Stimulated activated CD4-positive, alpha-beta T cell treated with anti-CD3 and anti-CD28 coated beads, Interleukin-2, amount 100 ng/mL, for 4 hours (primary cell): ENCODE measurements at places on chromosomes 1 and 21.

GRCh38 chr1:15027515-15027986, 126.0 kb upstream of the TMEM51 start:
- no peak for DNase-seq

- no peak for DNase-seq
Observed at GRCh38 chr1:191671236-191671635, 487.0 kb upstream of the RGS18 start.

DNA sequence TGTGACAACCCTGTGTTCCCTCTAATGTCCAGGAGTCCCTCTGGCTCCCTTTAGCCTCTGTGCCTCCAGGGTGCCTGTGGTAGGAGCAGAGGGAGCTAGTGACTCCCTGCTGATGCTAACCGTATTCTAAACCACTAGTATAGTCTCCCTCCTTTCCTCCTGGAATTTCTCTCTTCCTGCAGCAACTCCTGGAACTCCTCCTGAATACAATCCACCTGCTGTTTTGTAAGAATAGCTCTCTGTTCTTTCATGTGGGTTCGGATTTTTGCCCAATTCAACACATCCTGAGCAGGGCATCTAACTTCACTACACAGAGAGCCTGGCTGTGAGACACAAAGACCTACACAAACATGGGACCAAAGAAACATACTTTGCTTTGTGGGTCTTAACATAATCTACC, 107.9 kb downstream of the RUNX1 start:
- DNase-seq: no peak

GRCh38 chr1:36790191-36790590, 244.1 kb downstream of the GRIK3 start:
- no peak for DNase-seq

GRCh38 chr1:61110554-61110953, 28.2 kb downstream of the NFIA start:
- no peak for DNase-seq

GRCh38 chr1:67710417-67710816, 25.4 kb downstream of the GADD45A start:
- no peak for DNase-seq

GRCh38 chr1:44842862-44843655, at the start of gene PTCH2:
PTCH2 (minus strand) TSS chr1:44843253; CDS start chr1:44842932, 321 bp downstream.
- no peak for DNase-seq

DNA sequence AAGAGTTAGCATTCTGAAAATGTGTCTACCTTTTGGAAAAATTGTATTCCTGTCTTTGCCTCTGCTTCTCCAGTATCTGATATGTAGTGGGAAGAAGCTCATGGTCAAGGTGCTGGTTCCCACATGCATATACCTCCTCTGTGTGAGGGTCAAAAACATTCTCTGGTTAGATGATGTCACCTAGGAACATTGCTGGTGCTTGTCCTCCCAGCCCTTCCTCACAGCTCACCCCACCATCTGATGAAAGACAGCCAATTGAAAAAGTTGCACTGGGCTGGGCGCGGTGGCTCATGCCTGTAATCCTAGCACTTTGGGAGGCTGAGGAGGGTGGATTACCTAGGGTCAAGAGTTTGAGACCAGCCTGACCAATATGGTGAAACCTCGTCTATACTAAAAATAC, 154.4 kb downstream of the NR5A2 start:
- DNase-seq: no peak

- no peak for DNase-seq
Observed at GRCh38 chr1:108009603-108010195, 44.7 kb upstream of the VAV3 start.

- DNase-seq: no peak
Observed at GRCh38 chr1:81513796-81514354, 286.9 kb upstream of the ADGRL2 start.

- no peak for DNase-seq
Observed at GRCh38 chr1:245200146-245200545, 45.4 kb downstream of the KIF26B start.

DNA sequence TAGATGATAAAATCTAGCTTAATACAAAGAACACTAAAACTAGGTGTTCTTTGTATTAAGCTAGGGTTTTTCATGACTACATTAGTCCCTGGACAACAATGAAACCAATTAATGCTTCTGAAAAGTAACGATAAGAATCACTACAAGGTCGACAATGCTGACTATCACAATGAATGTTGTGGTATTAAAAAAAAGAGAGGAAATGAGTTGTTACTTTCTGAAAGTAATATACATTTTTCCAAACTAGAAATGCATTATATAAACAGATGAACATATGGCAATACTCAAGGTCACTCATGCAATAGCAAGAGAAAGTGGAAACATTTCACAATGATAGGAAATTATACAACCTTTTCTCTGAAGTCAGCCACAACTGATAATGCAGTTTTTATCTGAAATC, 19.0 kb downstream of the DPH5 start:
- no peak for DNase-seq

DNA sequence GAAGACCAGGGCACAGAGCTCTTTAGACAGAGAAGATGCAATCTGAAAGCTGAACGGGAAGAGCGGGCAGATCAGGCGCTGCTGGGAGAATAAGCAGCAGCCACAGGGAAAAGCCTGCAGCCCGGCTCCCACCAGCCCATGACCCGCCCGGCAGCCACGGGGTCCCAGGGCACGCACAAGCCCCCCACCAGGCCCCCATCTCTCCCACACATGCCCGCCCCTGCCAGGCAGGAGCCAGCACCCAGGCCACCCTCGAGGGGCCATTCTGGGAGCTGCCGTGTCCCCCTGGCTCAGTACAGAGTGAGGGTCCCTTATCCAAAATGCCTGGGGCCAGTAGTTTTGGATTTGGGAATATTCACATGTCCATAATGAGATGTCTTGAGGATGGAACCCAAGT, 16.3 kb downstream of the SLC19A1 start:
- no peak for DNase-seq

DNA sequence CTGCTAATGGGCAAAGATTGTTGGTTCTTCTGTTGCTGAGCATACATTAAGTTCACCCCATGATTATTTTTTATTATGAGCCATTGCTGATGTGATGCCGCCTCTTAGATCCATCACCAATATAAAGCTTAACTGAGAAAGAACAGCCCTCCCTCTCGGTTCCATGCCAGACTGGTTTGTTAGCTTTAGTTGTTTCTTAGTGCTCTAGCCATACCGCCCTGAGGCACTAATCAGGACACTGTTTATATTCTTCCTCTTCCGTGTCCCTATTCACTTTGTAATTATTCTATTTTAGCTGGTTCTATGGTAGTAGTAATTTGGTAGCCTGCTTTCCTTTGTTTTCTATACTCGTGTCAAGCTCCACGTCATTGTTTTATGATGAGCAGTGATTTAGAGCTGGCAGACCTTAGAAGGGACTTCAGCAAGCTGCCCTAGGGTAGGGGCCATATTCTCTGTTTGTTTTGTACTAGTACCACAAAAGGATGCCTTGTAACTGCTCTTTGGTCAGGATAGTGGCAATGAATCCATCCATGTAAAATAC, 27.3 kb upstream of the PDPN start:
- no peak for DNase-seq

GRCh38 chr1:240706150-240706935, 94.4 kb upstream of the GREM2 start:
- no peak for DNase-seq

DNA sequence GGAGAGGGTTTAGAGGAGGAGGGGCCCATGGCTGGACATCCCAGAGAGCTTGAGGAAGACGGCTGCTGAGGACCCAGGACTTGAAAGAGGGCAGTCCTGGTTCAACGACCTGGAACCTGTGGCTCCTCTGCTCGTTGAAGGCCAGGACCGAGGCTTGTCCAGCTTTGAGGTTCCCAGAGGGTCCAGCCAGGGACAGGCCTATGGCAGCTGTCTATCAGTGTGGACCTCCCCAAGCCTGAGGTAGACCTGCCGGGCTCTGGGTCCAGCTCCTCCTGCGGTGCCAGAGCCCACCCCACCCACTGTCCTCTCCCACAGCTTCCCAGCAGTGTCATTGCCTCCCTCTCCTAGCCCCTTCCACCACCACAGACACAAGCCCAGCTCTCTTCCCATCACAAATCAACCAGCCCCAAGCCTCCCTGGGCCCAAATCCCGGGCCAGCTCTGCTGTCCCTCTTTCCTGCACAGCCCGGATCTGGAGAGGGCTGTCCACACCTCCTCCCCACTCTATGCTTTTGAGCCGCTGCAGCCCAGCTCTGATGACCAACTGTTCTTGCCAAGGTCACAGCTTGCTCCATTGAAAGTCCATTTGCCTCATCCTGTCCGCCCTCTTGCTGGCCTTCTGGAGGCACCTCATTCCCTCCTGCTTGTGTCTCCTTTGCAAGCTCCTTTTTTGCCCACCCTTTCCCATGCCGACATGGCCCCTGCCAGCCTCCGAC, 48.7 kb upstream of the EDN2 start:
- no peak for DNase-seq

DNA sequence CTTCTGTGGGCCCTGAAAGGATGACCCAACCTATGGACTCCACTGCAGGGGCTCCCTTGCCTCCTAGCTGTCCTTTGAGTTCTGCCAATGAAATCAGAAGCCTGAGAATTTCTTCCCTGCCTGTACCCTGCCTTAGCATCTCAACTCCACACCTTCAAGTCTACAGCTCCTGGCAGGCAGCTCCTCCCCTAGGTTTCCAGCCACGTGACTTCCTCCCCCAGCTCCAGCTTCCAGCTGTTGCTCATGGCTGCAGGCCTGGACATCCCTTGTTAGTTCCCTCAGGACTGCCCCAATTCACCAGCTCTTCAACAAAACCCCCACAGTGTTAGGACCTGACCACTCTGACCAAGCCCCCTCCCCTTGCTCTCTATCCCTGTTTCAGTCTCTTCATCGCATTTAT, 2.4 kb downstream of the RCAN1 start:
- no peak for DNase-seq

DNA sequence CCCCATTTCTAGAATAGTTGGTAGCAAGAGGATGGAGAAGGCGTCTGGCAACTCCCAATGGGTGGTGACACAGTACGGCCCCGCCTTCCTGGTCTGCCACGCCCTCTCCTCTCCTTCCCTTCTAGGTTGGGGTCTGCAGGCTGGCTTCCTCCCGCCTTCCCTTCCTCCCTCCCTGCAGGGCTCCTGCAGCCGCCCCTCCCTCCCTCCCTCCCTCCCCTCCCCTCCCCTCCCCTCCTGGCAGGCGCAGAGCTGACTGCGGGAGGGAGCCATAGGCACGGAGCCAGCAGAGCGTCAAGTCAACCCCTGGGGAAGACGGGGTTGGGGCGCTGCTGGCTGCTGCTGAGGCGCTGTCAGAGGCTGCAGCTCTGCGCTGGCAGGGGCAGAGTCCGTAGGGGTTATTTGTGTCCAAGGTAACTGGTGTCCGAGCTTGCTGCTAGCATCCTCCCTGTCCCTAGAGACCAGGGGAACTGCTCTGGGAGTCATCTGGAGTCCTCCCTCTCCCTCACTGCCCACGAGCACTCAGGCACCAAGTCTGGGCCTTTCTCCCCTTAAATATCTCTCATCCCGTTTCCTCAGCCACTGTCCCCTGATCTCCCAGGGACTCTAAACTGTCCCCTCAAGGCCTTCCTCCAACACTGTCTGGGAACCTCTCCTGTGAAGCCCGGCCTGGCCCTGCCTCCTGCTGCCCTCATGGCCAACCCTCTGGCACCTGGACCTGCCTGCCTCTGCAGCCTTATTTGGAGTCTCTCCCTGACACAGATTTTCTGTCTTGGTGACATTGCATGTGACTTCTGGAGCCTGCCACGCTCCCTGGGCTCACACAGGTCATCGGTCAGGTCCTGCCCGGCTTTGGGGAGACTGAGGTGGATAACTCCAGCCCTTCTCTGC, 57.4 kb upstream of the ACOT11 start:
- DNase-seq: no peak

DNA sequence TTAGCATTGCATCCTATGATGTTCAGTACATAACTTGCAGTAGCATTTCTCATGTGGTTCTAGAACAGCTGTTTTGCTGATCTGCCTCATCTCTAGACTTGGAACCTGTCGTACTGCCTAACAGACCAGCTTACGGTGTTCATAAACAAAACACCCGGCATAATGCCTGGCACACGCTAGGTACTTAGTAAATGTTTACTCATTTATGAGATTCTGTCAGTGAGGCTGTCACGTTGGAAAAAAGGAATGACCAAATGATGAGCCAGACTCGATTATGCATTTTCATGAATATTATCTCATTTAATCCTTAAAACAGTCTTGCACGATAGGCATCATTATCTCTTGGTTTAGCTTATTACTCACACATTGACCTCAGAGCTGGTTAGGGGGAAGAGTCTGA, 46.4 kb downstream of the CACHD1 start:
- DNase-seq: no peak

DNA sequence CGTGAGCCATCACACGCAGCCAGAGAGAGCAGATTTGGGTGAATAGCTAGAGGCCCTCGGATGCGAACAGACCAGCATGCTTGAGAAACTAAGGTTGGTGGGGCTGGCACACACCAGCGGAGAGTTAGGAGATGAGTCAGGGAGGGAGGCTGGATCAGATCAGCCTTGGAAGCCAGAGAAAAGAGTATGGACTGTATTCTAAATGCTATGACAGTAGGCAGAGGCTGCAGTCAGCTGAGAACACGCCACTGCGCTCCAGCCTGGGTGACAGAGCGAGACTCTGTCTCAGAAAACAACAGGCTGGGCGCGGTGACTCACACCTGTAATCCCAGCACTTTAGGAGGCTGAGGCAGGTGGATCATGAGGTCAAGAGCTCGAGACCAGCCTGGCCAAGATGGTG, 4.0 kb upstream of the PLEKHM2 start:
- no peak for DNase-seq

DNA sequence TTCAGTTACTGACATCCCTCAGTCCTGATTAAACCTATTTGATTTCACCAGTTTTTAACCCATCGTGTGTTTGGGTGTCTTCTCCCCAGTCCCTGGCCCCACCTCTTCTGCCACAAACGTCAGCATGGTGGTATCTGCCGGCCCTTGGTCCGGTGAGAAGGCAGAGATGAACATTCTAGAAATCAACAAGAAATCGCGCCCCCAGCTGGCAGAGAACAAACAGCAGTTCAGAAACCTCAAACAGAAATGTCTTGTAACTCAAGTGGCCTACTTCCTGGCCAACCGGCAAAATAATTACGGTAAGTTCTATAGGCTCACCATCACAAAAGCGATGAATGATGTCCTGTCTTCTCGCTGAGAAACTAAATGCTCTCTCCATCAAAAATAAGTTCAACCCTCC, 28.7 kb downstream of the NBPF3 start:
- no peak for DNase-seq

DNA sequence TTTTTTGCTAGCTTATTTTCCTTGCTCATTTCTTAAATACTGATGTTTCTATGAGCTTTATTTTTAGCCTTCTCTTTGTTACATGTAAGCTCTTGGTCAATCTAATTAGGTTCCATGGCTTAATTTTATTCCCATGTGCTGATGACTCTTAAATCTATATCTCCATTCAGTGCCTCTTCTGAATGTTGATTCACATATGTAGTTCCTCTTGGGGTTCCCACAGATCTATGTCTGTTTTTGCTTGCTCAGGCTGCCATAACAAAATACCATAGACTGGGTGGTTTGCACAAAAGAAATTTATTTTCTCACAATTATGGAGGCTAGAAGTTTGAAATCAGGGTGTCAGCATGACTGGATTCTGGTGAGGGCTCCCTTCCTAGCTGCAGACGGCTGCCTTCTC, 58.3 kb upstream of the PLA2G4A start:
- no peak for DNase-seq

DNA sequence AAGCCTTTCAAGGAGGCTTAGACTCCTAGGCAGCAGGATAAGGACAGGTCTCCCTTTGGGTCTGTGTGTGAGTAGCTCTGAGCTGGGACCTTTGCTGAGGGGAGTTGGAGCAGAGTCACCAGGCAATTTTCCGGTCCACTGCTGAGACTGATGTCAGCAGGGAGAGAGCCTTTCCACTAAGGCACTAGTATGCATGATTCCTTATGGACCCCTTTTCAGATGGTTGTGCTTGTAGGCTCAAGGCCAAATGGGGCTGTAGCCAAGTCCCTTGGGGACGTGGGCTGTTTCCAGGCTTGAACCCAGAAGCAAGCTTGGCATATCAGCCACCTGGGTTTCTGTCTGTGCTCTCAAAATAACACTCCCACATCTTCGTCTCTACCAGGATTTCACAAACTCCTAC, 73.0 kb downstream of the CCDC18 start:
- no peak for DNase-seq
